Glomerular endothelial cell (primary cell): ENCODE measurements at places on chromosomes 2 and 18.

- no peak for DNase-seq
Measured at GRCh38 chr2:227765788-227766372, 20.2 kb downstream of the SCYGR8 start.

DNA sequence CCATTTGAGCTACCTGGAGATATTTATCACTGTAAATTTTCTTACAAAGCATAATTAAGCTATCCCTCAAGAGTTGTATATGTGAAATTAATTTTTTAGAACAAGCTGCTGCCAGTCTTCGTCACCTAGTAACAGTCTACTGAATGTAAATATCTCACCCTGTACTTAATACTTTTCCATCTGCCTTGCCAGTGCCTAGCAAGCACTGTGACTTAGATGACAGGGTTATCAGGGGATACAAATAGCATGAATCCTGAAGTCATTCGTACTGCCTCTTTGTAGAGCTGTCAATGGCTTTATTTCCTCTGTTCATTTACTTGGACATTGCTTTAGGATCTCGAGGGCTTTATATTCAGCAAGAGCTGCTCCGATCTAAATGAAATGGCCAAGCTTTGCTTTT lies 763.6 kb downstream of the ADCYAP1 start:
- DNase-seq = no peak

DNA sequence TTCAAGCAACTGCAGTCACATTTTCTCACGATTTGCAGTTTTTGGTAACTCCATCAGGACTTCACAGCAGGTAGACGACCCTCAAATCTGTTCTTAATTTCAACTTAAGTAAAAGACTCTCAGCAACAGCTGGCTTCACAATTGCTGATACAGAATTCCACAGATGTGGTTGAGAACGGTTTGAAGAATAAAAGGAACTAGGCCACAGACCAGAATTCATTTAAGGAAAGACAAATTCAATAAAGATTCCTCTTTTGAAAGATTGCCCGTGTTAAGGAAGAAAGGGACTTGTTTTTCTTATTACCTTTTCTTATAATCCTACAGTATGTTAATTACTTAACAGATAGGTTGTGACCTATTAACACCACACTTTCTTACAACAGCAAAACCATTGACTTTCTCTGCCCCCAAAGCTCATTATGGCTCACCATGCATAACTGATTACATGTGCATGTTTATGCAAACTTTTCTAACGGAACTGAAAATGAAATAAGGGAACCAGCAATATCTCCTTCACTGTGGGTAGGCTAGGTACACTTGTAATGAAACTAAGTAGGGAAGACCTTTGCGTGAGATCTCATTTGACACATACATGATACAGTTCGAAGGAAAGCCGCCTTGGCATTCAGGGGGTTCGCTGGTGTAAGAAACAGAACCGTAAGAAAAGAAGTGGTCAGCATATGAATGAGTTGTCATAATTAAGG lies 4.7 kb upstream of the ZNF516 start:
- DNase-seq = no peak

GRCh38 chr2:171626949-171627348 lies 60.3 kb upstream of the DYNC1I2 start:
- DNase-seq = no peak

DNA sequence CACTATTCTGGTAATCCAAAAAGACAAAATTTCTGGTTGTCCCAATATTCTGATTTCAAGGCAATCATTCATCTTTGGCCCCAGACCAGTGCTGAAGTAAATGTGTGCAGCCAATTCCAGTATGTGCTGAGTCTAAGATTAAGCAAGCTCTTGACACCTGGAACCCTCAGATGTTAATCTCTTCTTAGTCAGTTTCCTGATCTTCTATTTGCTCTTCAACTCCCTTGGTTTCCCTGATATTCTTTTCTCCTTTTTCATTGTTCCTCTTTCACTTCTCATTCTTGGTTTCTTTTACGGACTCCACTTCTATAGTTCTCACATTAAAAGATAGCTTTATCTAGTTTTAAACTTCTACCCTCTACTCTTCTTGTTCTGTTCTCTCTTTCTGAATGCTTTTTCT lies 445.7 kb upstream of the FANCL start:
- no peak for DNase-seq

DNA sequence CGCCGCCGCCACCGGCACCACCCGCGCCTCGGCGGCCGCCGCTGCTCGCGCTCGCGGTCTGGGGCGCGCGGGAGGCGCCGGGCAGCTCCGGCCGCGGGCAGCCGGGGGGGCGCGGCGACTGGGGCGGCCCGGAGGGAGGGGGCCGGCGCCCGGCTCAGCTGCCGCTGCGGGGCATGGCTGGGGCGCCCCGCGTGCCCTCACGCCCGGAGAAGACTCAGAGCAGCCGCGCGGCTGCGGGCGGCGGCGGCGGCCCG lies 295 bp downstream of the GAREM1 start:
- no peak for DNase-seq

- DNase-seq = no peak
Measured at GRCh38 chr2:279956-280649, 7.8 kb downstream of the ALKAL2 start.

GRCh38 chr18:48317781-48318381 lies 91.3 kb downstream of the ZBTB7C start:
- DNase-seq = no peak

DNA sequence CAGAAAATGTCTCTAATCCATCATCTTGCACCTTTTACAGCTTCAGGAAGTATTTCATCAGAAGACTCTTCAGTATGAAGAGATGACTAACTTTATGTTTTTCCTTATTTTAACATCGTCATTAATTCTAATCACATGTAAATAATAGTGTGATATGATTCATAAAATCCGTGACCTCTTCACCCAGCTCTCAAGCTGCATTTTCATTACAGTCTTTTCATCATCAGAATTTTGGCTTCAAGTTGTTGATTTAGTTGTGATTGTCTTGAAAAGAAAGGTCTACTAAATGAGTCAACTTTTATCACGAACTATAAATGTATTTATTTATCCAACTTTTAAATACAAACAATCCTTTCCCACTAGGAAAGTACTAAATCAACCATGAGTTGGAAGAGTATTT lies 410.3 kb downstream of the LRP1B start:
- no peak for DNase-seq

DNA sequence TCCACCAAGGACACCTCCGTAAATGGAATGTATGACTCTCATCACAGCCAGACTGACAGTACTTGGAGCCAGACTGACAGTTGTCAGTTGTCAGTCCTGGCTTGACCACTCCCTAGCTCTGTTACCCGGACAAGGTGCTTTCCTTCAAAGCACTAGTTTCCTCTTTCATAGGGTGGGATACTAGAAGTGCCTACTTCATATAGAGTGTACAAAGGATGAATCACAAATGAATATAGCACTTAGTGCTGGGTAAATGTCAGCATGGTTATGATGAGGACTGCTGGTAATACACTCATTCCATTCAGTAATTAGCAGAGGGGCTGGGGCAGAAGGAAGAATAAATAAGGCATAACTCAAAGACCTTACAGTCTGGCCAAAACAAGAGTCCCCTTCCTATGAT lies 91.4 kb downstream of the ARL4C start:
- DNase-seq = no peak

- DNase-seq = no peak
Measured at GRCh38 chr18:12883372-12883683, 709 bp downstream of the PTPN2 start.

- DNase-seq = no peak
Measured at GRCh38 chr2:112836695-112837117, at the start of gene IL1B. Gene IL1B (minus strand): TSS chr2:112836779. CDS start chr2:112836229, 550 bp downstream.

DNA sequence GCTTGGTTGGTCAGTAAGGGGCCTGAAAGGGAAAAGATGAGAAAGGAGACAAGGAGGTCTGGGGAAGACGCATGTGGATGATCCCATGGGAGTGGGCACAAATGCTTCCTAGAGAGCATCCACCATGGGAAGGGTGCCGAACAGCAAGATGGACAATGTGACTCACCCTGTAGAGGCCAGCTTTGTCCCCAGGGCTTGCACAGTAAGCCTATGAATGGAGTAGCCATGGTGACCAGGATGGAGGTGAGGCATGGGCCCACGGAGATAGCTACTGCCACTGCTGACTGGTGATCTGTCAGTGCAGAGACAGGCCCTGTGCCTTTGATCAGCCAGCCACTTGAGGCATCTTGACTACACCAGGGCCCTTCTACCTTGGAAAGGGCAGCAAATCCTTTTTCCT lies 172.6 kb downstream of the HAUS1 start:
- DNase-seq = no peak

DNA sequence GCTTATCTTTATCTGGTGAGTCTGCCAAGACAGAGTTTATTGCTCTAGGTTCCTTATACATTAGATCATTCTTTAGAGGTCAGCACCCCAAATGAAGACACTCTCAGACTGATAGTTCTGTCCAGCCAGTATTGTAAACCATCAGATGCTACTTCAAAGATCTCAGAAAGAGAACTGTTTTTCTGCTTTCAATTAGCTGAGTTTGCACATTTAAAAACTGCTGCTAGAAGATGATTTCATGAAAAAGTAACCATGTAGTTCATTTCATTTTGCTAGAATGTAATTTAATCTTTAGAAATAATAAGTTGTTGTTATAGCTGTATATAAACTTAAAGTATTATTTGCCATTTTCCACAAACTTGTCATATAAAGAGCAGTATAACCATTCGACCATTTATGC lies 344.5 kb upstream of the ATP5MC3 start:
- no peak for DNase-seq

- no peak for DNase-seq
Measured at GRCh38 chr18:42165922-42166513, 211.0 kb downstream of the PIK3C3 start.

GRCh38 chr2:70732766-70733645 lies 35.0 kb downstream of the ADD2 start:
- no peak for DNase-seq

DNA sequence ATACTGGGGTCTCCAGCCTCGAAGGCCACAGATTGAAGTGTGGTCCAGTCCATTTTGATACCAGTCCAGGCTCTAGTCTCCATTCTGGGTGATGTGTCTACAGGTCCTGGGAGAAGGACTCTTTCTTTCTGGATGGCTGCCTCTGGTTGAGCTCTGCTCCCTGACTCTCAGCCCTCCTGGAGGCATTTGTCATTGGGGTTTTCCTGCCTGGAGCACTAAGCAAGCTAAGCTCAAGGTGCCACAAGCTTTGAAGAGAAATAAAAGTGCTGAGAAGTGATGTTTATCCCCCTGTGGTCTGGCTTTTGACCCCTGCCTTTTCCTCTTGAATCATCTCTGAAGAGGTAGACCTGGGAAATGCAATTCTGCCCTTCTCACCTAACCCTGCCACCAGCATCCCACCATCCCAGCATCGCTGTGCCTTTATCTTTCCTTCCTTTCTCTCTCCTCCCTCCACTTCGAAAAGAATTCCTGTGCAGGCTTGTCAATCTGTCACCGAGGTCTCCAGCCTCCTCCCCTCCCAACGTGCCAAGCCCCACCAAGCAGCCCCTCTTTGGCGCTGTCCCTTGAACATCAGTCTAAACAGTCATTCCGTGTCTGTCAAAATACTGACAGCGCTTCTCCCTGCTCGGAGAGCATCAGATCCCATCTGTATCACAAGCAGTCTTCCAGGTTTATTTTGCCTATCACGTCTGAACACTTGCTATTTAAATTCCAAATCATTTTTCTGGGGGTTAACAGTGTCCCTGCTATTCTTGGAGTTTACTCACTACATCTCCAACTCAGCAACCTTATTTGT lies 334.6 kb upstream of the SLC14A2 start:
- DNase-seq = no peak

DNA sequence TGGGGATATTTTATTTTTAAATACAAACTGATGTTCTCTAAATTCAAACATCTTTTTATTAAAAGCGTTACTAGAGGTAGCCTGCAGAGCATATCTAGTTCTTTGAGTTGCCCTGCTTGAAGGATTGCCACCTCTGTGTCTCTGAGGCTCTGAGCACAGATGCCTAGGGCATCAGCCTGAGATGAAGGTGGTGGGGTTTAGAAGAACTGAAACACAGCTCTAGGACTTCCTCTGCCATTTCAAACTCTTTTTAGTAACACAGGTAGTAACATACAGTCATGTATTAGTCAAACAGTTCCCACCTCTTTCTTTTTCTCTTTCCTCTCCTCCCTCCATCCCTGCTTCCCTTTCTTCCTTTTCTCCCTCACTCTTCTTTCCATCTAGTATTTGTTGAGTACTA lies 57.6 kb downstream of the TTC21B start:
- DNase-seq = no peak

DNA sequence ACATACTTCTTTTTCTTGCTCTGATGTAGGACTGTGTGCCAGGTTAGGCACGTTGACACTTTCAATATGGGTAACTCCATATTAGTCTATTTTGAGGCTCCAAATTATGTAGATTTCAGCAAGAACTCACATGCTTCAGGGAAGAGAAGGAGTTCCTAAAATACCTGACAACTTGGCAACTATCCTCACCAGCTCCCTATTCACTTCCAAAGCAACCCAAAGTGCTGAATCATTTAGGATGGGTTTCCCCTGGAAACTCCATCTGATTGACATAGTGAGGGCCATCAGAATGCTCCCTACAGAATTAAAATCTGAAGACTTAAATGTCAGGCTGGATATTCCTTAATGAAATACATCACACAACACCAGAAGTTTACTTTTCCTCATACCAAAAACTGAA lies 32.5 kb upstream of the NFU1 start:
- DNase-seq = no peak

- no peak for DNase-seq
Measured at GRCh38 chr2:97354576-97354975, 235.1 kb downstream of the ANKRD36B start.

- DNase-seq = no peak
Measured at GRCh38 chr2:9984217-9984739, 32.8 kb downstream of the GRHL1 start.

GRCh38 chr2:105969552-105969951 lies 224.5 kb downstream of the UXS1 start:
- DNase-seq = no peak

DNA sequence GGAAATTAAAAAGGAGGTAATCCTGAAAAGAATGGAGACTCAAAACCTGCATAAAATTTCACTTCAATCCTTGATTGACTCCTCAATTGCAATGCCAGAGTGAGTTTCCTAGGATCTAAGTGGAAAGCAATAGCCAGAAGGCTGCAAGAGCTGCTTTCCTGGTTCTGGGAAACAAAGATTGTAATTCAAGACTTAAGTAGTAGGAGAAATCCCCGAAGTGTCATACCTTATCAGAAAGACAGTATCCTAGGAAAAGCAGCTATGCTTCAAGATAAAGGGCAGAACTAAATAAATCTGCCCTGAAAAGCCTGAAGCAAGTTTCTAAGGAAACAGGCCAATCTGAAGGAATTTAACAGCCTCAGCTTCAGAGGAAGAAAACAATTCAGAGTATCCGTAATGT lies 390.2 kb downstream of the DSC3 start:
- DNase-seq = no peak

- DNase-seq = no peak
Measured at GRCh38 chr2:181616715-181617114, 40.2 kb downstream of the CERKL start.

DNA sequence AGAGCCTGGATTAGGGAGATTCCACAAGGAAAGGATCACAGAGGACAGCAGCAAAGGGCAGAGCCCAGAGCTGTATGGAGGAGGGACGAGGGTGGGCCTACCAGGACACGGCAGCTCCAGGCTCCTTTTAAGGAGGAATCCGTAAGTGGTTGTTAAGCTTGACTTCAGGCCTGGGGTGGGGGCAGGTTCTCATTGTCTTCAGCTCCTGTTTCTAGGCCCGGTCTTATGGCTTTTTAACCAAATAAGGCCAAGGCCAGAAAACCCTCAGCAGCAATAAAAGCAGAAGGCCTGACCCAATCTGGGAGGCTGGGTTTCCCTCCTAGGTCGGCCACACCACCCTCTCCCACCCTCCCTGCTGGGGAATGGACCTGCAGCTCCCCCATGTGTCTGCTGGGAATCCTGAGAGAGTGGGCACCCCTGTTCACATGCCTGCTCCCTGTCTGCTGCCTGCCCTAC lies 111.2 kb downstream of the PLB1 start:
- no peak for DNase-seq
